Spinal cord (tissue), 10 donors: ENCODE measurements at places on chromosomes 2 and 18. TPM values are rescaled to one million over a fixed set of nuclear protein-coding genes. Genes with fewer than 3 reads are reported as not detected.

Gene C2orf15
- 3.4 TPM for polyA plus RNA-seq

Gene ARHGEF4
- 203 TPM for polyA plus RNA-seq

Gene ANKAR
- polyA plus RNA-seq = 7.1 TPM

Gene RAD51AP2
- polyA plus RNA-seq = 1.1 TPM

Gene CRYGC
- not detected for polyA plus RNA-seq

Gene MEIS1
- polyA plus RNA-seq = 118 TPM

Gene FAM237A
- polyA plus RNA-seq = not detected

Gene CHRNG
- 0.35 TPM for polyA plus RNA-seq

Gene ZC3H6
- 9.0 TPM for polyA plus RNA-seq

Gene TLX2
- polyA plus RNA-seq = 0.11 TPM

Gene NEU4
- 8.3 TPM for polyA plus RNA-seq
